ENCODE measurements at places on chromosomes 3 and 15.
A peak's percentile ranks its signal among the peaks of the same experiment; 100 is the strongest.

DNA sequence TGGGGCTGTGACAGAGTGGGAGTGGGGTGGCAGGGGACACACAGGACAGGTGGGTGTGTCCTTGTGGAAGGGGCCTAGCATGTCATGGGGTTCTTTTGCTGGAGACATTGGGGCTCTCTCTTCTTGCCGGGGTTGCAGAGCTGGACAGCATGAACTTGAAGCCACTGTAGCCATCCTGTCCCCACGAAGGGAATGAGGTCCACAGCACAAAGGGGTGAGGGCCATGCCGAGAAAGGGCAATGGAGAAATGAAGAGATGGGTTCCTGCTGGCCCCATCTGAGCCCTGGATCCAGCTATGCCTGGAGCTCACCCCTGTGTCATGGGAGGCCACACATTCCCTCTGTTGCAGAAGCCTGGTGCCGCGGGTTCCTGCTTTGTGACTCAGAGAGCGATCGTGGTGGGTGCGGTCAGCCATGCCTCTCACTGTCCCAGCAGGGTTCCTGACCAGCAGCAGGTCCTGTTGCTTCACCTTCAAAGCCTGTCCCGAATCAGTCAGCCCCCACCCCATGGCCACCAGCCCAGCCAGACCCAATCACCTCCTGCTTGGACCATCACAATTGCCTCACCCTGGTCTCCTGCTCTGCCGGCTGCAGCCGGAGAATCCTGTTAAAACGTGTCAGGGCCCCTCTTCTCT is 50.0 kb downstream of the DNAJB8 start:
- no peak for DNase-seq

- DNase-seq, result peak; percentile 33
These were observed 14.2 kb upstream of the CLEC3B start for GRCh38 chr3:45011756-45012508.

DNA sequence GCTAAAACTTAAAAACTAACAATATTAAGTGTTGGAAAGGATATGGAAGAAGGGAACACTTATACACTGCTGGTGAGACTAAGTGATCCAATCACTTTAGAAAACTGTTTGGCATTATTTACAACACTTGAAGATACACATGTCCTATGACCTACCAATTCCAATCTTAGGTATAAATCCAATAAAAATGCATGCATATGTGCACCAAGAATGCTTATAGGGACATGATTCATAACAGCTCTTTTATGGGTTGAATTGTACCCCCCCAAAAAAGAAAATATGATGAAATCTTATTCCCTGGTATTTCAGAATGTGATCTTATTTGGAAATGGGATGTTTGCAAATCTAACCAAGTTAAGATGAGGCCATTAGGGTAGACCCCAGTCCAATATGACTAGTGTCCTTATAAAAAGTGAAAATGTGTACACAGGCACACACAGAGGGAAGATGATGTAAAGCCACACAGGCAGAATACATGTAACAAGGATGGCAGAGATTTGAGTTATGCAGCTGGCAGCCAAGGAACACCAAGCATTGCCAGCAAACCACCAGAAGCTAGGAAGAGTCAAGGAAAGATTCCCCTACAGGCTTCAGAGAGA is 15.3 kb downstream of the CCR8 start:
- DNase-seq, result no peak

- no peak for DNase-seq
These were observed 17.4 kb upstream of the TRMT10C start for GRCh38 chr3:101544161-101544850.
